EH (cell line): ENCODE measurements at places on chromosomes 5 and 9.

DNA sequence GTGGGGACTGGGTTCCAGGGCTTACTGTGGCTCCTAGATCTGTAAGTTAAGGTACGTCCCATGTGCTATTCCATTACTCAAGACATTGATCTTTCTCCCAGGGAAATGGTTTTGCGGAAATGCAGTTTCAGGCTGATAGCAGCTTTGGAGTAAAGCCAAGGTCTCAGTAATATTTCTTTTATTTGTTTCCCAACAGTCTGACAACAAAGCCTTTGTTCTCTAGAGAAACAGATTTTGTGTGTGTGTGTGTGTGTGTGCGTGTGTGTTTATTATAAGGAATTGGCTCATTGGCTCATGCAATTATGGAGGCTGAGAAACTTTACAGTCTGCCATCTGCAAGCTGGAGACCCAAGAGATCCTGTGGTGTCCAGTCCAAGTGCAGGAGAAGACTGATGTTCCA, 12.1 kb upstream of the POC5 start:
- no peak for DNase-seq

DNA sequence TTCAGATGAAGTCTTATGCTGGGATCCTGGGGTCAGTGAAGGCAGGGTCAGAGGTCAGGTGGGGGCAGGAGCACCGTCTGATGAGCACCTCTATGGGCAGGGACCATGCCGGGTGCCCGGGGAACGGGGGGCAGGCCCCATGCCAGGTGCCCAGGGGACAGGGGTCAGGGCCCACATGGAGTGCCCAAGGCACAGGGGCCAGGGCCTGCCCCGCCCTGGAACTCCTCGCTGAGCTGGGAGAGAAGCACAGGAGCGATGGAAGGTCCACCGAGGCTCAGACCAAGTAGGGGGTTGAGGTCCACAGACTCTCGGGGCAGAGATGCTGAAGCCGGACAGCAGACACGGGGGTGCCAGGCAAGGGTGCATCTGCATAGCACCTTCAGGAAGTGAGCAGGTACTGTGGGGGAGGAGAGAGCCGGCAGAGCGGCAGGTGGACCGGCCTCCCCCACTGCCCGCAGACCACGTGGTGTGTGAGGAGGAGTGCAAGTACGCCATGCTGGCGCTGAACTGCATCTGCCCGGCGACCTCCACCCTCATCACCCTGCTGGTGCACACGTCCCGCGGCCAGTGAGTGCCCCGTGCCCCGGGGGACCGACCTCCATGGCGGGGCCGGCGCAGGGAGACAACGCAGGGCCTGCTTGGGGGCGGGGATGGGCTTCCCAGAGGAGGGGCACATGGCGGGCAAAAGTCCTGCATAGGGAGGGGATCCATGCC, 67.7 kb downstream of the KCNT1 start:
- no peak for DNase-seq

DNA sequence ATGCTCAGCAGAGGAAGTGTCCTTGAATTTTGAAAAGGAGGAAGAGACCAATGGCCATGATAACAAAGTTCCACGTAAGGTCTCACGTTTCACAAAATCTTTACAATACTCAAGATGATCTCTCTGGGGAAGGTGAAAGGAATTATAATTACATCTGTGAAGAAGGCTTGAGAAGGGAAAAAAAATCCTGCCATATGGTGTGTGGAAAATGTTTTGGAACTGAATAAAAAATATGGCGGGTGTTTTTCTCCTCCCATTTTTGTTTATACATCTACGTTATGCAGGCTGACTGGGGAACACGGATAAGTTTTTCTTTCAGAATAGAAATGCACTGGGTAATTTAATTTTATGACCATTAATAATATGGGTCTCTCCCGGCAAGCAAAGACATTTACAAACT, 425.6 kb upstream of the BRINP1 start:
- DNase-seq, result no peak

DNA sequence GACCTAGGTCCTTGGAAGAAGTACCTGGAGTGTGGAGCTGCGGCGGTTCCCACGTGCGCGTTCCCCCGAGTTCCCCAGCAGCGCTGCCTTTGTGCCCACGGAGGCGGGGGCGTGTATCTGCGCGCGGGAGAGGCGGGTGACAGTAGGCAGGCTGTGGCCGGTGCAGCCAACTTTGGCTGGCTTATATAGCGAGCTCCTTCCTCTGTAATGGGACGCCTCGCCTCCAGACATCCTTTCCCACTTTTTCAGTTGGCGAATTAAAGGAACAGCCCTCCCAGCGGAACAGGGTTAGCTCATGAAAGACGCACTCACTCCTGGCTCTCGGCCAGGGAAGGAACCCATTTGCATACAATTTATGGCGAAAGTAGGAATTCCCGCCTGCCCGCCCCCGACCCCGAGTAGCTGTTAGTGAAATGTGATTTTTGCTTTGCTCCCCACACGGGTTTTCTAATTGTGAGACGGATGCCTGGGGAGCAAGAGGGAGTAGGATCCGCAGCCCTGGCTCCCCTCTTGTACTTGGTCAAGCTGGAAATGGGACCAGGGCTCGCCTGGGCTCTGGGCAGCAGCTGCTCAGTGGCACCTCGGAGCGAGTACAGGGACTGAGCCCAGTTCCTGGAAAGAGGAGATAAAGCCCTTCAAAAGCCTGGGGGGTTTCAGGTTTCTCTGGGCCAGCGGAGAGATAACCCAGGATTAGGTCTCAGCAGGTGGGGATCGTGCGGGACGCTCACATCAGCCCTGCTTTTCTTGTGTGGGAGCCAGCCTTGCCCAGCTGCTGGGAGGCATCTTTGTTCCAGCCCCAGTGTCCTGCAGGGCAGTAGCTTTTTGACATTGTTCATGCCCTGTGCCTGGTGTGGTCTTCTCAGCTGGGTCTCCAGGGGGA, at the start of gene TNC:
Gene TNC (minus strand): TSS at position 159 of the 880 bp plus-strand sequence. CDS start 27,139 bp downstream, outside the sequence.
- DNase-seq, result peak; percentile 91

GRCh38 chr9:137241490-137242268, 592 bp downstream of the TUBB4B start:
- DNase-seq, result peak; percentile 66

GRCh38 chr5:45402804-45403455, 293.2 kb downstream of the HCN1 start:
- no peak for DNase-seq

DNA sequence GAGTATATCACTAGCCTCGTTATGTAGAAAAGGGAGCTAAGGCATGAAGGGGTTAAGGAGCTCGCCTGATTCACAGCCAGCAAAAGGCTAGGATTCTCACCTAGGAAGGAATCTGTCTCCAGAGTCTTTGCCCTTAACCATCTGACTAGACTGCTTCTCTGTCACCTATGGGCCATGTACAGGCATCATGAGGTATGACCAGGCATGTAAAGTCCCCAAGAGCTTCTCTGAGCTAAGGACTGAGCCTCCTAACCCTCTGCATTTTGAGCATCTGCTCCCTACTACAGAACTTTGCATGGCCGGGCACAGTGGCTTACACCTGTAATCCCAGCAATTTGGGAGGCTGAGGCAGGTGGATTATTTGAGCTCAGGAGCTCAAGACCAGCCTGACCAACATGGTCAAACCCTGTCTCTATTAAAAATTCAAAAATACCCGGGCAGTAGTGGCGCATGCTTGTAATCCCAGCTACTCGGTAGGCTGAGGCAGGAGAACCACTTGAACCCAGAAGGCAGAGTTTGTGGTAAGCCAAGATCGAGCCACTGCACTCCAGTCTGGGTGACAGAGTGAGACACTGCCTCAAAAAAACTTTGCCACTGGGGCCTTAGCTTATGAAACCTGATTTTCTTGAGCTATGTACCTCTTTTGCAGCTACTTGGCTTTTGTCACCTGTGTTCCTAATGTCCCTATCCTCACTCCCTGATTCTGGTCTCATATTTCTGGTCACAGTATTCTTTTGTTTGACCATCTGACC, 33.2 kb upstream of the IL7R start:
- no peak for DNase-seq

DNA sequence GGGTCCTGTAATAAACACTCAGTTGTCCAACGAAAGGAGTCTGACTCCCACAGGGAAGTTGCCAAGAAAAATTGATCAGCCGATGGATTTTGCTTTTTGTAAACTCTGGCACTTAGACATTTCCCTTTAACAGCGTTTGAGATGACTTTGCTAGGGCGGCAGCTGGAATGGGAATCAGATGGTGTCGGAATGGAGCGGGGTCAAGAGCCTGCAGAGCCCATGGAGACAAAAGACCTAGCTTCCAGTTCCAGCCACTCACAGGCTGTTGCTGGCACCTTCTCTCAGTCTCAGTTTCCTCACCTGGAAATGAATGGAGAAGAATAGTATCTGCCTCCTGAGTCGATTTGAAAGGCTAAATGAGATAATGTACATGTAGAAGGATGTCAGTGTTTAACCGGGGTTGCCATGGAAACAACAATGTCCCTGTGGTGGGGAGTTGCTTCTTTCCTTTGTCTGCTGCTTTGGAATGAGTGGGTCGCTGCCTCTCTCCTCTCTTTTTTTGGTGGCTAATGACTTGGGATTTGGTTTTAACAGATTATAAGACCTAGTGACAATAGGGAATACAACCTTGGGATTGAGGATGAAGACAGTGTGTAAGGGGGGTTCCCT, 137.4 kb downstream of the GAS1 start:
- DNase-seq, result no peak
